Activated CD4-positive, CD25-positive, alpha-beta regulatory T cell treated with anti-CD3 and anti-CD28 coated beads, Interleukin-2, amount 50 U/mL, for 16 hours (primary cell): ENCODE measurements at places on chromosomes 1 and 21.

GRCh38 chr1:90133133-90133532, 138.2 kb downstream of the ZNF326 start:
- no peak for DNase-seq

GRCh38 chr1:64484651-64485050, 14.7 kb downstream of the CACHD1 start:
- DNase-seq: no peak

- DNase-seq: no peak
Observed at GRCh38 chr1:199279872-199280645, 641.2 kb downstream of the PTPRC start.

DNA sequence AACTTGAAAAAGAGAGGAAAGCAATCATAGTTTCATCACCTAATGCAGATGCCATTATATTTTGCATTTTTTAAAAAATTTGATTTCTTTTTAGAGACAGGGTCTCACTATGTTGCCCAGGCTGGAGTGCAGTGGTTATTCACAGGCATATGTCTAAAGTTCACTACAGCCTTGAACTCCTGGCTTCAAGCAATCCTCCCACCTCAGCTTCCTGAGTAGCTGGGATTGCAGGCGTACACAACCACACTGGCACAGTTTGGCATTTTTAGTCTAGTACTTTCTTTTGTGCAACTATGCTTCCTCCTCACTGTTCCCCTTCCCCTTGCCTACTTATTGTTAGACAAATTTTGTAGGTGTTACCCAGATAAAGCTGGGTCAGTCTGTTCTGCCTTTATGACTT, 18.0 kb downstream of the RHOU start:
- DNase-seq: no peak

GRCh38 chr1:7886405-7886745, 33.5 kb upstream of the UTS2 start:
- DNase-seq: no peak

DNA sequence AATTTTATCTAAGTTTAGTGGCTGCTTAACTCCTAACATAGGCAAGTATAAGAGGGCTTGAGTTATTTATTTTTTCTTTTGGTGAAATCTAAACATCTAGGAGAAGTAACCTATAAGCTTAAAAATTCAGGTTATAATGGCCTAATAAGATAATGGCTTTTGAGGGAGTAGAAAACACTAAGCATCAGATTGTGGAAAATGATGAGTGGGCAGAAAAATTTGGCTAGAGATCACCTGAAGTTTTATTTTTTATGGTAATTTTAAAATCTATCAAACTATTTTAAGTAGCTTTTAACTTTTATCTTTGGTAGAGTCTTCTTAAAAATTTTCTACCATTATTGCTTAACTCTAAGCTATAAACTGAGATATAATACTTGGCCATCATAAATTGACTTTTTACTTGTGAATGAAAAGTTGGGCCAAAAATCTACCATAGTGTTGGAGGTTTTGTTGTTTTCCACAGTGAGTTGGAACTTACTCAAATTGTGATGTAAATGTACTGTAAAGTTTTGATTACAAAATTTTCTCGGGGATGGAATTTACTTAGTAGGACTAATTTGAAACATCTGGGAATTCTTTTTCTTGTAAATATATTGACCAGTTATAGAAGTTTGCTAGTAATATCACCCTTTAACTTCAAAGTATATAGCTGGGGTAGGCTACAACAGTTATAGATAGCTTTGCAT, 63.9 kb downstream of the USP25 start:
- no peak for DNase-seq

DNA sequence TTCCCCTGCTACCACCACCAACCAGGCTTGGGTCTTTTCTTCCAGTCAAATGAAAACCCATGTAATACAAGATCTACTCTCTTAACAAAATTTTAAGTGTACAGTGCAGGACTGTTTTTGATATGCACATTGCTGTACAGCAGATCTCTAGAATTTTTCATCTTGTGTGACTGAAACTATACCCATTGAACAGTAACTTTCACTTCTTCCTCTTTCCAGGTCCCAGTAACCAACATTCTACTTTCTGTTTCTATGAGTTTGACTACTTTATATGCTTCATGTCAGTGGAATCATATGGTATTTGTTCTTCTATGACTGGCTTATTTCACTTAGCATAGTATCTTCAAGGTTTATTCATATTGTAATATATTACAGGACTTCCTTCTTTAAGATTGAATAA, 45.3 kb upstream of the PLPPR4 start:
- DNase-seq: no peak

DNA sequence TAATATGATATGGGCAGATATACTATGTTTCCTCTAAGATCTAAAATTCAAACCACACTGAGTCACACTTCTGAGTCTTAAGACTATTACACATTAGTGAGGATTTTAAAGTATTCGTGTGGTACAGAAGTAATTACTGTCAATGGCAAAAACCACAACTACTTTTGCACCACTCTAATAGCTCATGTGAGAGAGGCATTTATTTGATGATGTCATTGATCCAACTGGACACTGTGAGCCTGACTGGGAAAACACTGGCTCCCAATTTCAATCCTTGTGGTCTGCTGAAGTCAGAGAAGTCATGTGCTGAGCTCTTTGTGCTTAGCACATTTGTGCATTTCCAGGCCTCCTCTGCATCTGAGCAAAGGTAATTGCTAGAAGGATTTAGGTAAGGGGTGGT, 377.8 kb downstream of the USH2A start:
- DNase-seq: no peak

GRCh38 chr1:101162736-101163735, 73.8 kb upstream of the S1PR1 start:
- no peak for DNase-seq

- no peak for DNase-seq
Observed at GRCh38 chr1:94617134-94617805, 75.7 kb upstream of the F3 start.

- no peak for DNase-seq
Observed at GRCh38 chr1:185284116-185284515, 32.9 kb downstream of the IVNS1ABP start.

GRCh38 chr1:66231681-66232463, 302.1 kb upstream of the SGIP1 start:
- DNase-seq: no peak

DNA sequence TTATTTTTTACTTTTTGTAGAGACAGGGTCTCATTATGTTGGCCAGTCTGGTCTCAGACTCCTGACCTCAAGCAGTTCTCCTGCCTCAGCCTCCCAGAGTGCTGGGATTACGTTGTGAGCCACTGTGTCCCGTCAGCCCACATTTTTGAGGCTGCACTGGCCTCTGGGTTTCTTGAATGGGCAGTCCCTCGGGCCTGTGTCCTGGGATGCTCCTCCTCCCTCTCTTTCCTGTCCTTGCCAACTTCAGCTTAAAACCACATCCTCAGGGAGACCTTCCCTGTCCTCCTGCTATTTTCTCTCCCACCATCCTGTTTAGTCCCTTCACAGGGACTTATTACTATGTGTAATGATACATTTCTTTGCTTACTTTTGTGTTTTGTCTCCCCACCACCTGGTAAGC, 31.4 kb upstream of the LYST start:
- DNase-seq: no peak

DNA sequence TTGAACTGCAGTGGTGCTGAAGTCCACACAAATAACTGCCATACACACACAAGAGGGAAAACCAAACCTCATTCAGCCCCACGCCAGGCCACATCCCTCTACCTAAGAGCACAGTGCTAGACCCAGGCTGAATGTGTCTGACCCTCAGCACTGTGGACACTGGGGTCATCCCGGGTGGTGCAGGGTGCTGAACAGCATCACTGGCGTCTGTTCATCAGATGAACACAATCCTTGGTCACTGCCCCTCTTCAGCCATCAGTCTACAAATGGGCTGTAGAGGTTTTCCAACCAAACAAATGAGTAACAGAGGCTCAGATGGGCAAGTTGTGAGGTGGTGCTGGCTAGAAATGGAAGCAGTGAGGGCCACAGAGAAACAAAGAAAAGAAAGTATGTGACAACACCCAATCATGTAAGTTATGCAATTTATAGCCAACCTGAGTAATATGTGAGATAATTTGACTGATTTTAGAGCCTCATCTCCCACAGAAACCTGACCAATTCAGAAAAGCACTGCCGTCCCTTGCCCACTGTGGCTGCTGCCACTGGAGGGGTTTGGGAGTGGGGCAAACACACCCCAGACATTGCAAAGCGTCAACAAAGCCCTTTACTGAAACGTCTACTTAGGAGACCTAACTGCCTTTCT, 27.9 kb downstream of the GNB1 start:
- DNase-seq: no peak

DNA sequence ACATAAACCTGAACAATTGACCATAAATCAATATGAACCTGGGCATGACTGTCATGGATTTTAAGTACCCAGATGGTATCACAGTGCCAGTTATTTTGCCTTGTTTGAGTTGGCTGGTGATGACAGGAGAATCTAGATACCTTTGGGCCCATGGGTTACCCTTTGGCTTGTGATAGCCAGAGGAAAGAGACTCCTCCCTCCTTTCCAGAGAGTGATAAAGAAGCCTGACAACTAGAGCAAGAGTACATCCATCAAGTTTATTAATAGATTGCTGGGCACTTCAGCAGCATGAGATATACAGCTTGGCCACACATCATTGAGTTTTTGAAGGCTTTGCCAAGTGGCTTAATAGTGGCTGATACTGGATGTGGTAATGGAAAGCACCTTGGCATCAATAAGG, 6.6 kb upstream of the FMO3 start:
- DNase-seq: no peak

GRCh38 chr1:183873642-183874041, 68.7 kb downstream of the RGL1 start:
- no peak for DNase-seq

DNA sequence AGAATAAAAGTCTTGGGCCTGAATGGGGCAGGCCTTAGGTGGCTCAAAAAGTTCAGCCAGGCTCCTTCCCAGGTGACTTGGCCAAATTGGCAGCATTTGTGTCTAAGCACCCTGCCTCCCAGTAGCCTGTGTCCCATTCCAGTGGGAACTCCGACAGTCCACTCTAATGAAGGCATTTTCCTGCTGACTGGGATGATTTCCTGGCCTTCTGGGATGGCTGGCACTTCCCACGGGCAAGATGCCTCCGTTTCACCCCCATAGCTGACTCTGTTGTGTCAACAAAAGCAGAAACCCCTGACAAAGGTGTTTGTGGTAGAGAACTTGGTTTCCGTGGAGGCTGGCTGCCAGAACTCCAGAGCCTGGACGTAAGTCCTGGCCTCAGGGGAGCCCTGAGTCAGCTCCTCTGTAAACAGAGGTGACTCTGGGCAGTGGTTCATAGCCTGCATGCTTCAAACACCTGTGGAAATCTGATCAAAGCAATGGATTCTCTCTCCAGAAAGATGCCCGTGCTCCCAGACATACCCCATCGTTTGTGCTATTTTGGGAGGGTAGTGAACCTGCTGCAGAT, 36.6 kb downstream of the WNT3A start:
- no peak for DNase-seq

DNA sequence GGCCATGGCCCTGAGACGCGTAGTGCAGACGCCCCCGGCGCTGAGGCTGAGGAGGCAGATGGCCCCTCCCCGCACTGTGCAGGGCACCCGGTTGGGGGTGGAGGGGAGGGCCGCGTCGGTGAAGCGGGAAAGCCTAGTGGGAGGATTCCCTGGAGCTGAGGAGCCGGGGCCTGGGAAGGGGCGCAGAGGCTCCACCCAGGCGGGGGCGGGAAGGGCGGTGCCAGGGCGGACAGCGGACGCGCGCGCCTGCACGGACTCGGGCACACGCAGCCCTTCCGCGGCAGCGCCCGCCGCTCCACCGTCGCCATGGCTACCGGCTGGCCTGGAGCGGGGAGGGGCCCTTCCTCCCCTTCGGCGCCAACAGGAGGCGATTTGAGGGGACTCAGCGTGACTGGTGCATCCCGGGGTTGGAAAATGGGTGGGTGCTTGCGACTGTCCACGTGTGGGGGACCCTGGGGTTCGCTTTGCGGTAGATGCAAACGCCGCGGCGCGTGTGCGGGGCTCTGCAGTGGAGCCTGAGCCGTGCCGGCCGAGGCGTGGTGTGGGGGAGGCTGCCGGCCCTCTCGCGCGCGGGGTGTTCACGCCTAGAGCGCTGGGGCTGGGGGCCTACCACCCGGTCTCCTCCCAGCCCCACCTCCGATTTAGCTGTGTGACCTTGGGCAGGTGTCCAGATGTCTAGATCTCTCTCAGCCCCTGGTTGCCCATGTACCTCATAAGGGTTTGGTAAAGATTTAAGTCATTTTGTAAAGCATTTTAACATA, 35.1 kb downstream of the PTPRF start:
- DNase-seq: no peak

GRCh38 chr1:52238474-52238873, 96.6 kb downstream of the ZFYVE9 start:
- DNase-seq: no peak

DNA sequence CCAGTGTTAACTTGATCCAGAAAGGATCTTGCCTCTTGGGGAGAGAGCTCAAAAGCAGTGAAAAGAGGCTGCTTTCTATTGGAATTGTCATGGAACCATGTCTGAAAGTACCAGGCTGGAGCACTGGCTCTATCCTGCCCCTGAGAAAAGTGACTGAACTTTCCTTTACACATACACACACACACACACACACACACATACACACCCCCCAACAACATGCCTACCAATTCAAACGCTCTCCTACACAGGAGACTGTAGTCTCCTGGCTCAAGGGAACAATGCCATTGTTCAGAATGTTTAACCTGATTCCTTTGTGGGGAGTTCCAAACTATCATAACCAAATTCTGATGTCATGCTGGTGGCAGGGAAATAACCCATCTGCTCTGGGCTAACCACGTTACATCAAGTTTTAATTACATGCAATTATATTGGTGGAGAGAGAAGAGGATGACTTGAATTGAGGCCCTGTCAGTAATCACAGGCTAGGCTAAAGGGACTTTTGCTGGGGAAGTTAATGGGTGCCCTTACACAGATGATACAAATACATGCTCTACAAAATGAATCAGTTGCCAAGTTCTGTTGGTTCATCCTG, 52.3 kb upstream of the DUSP10 start:
- DNase-seq: no peak

DNA sequence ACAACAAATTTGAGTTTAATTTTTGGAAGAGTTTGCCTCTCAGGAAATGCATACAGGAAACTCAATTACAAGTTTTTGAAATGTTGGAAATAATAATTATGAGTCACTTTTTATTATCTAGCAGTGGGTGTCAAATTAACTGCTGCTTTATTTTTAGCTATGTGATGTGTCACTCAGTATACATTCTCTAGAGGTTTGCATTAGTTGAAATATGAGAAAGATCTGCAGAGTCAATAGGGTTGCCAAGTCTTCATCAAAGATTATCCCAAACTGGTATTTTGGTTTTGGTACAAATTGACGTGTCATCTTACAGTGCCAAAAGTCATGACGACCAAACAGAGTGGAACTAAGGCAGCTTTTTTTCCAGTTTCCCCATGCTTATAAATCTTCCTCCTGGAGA, 54.3 kb upstream of the DIPK1A start:
- DNase-seq: no peak

GRCh38 chr1:173410794-173411236, 66.3 kb upstream of the PRDX6 start:
- no peak for DNase-seq

- no peak for DNase-seq
Observed at GRCh38 chr1:897226-897625, 26.5 kb upstream of the SAMD11 start.

GRCh38 chr1:195618287-195618686, 990.0 kb downstream of the KCNT2 start:
- no peak for DNase-seq

GRCh38 chr1:62462370-62462769, 25.5 kb downstream of the USP1 start:
- no peak for DNase-seq

- DNase-seq: no peak
Observed at GRCh38 chr1:221074332-221074731, 195.1 kb downstream of the HLX start.
